ENCODE measurements at places on chromosomes 12 and 14.

- no peak for DNase-seq
Observed at GRCh38 chr14:21088687-21089086, 9.8 kb downstream of the ZNF219 start.

DNA sequence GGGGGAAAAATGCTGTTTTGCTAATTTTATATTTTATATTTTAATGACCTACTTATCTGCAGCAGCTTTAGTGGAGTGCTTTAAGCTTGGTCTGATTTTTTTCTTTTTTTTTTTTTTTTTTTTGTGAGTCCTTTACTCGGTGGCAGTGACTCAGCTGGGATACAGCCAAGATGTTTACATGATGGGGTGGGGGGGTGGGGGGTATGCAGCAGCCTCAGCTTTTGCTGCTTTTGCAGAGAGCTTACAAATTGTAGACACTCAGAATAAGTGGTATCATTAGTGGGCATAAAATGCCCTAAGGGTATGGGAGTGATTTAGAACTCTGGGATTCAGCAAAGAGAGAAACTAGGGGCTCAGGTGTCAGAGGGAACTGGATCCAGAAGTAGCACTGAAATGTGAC is 38.2 kb upstream of the ARHGAP5 start:
- no peak for DNase-seq

DNA sequence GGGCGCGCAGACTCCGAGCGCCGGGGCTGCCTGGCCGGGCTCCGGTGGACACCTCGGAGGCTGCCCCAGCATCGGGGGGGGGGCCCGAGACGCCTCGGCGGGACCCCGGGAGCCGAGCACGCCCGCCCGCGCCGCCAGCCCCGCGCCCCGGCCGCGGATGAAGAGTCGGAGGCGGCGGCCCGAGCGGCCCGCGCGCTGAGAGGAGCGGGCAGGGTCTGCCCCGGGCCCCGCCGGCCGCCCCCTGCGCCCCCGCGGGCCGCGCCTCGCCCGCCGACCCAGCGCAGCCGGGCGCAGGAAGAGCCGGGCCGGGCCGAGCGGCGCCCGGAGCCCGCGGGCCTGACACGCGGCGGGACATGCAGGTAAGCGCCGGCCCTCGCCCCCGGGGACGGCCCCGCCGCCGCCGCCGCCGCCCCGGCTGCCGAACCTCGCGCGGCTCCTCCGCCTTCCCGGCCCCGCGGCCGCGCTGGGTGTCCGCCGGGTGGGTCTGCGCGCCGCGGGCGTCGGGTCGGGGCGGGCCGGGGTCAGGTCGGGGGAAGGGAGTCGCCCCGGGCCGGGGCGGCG is 63.7 kb downstream of the FBXL14 start:
- DNase-seq = no peak

DNA sequence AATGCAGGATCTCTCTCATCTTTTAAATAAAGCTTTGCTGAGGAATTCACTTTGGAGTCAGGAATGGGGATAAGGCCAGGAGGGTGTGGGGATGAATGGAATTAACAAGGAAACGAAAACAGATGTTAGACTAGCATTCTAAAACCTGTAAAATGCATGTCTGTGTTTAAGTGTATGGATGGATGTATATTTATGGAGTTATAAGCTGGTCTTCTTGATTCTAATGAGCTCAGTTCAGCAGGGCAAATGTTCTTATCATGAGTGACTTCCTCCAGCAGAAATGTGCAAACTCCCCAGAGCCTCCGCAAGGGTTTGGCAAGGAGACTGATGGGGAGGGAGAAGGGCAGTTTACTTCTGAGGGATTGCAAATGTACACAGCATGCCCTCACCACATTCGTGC is 149.1 kb downstream of the NTF3 start:
- no peak for DNase-seq

DNA sequence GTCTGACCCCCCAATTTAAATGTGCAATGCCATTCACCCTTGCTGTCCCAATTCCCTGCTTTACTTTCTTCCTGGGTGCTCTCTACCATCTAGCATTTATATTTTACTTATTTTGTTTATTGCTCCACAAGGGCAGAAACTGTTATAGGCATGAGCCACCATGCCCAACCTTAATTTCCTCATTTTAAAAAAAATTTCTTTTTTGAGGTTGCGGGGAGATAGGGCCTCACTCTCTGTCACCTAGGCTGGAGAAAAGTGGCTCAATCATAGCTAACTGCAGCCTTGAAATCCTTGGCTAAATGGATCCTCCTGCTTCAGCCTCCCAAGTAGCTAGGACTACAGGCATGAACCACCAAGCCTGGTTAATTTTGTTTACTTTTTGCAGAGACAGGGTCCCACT is 13.0 kb downstream of the HPD start:
- no peak for DNase-seq

DNA sequence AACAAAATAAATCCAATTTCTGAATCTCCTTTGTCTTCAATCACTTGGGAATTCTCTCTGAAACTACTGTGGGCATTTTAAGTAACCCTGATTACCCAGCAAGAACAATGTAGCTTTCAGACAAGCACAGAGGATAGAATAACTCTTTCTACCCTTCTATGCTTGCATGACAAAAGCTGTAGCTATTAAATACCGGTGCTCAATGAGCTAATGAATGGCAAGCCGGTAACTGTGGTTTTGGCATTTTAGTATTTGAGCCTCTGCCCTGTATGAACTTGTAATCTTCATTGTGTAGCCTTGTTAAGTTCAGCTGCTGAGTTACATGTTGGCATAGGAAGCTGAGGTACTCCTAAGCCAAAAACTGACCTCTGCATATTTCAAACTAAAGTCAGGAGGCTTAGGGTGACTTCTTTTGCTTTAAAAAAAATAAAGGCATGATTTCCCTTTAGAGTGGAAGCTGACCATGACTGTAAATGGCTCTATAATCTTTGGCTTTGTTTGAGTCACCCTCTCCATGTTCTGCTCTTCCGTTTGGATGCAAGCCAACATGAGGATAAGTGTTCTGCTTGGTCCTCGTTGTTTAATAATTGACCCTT is 171.0 kb upstream of the HIF1A start:
- DNase-seq = no peak

GRCh38 chr12:100612606-100613005 is 39.1 kb downstream of the GAS2L3 start:
- DNase-seq = no peak

Measured in SK-N-MC (cell line).